ENCODE measurements at places on chromosomes 1 and 21. TPM values are rescaled to one million over a fixed set of nuclear protein-coding genes. Genes with fewer than 3 reads are reported as not detected.

- no peak for DNase-seq
Observed at GRCh38 chr1:153816283-153816889, 41.2 kb downstream of the SLC27A3 start.

Gene SLC1A7
- total RNA-seq, result 0.42 TPM

GRCh38 chr1:228860911-228861831 is 125.9 kb downstream of the RHOU start:
- no peak for DNase-seq

- no peak for DNase-seq
Observed at GRCh38 chr1:229344937-229345684, 2.3 kb upstream of the CCSAP start.

Gene C21orf58
- 0.96 TPM for total RNA-seq

DNA sequence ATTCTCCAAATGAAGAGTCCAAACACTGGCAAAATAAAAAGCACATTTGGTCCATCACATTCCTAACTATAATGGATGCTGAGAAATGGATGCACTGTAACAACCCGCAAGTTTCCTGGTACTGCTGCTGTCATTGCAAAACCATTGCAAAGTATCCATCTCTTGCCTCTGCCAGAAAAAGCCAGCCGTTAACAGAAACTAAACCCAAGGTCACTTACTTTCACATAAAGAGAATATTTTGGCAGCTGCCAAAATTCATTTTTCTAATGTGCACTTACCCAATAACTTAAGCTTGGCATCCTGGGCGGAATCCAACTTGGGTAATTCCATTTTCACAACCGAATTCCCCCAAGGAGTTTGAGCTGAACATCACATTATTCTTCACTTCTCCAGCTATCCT is 77.0 kb upstream of the LRRC8D start:
- DNase-seq, result no peak

DNA sequence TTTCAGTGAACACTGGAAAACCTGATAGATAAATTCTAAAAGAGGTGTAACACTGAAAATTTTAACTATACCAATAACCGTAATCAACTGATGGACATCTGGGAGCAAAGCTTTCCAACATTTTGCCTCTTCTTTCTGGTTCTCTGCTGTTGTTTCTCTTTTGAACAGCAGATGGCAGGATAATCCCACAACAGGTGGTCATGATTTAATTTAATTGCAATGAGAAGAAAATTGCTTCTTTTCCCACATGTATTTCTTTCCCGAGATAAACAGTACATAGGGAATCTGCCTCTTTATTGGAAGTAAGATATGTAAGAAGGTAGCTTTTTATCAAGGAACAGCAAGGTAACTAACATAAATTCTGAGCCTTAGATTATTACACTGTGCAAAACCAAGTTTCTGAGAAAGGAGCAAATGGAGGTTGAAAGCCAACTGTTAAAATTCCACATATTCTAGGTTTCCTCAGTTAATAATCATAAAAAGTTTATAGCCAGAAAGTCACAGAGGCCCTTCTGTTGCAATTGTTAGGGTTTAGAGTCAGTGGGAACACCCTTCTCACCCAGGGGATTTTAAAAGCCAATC is 72.9 kb downstream of the RPS6KA1 start:
- DNase-seq, result no peak

DNA sequence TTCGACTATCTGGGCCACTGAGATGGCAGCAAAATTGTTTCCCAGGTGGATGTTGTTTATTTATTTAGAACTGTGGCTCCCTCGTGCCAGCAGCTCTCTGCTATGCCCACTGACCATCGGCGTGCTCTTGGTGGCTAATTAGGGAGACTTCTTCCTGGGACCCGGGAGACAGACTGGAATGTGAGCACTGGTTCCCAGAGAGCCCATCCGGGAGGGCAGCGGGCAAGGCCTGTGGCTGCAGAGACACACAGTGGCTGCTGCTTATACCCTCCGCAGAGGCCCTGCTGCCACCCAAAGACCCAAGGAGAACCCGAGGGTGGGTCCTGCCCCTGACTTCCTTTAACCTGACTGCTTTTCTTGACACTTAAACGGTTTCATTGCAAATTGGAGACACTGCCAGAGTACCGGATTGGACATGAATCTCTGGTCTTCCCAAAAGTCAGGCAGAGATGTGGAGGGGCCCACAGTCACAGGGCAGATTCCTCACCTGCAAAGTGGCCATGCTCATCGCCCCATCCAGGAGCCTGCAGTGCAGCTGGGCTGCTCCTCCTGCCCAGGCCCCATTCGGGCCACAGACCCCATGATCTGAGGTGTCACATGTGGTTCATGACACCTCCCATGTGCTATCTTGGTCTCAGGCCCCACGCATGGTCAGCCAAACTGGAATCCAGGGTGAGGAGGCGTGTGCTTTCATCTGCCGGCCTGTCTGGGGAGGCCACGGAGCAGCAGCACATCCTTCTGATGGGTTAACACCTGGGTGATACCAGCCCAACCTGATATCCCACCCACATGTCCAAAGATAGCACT is 5.7 kb upstream of the MATN1 start:
- no peak for DNase-seq

Gene SYCP1
- total RNA-seq, result not detected

GRCh38 chr1:88731475-88732269 is 47.6 kb downstream of the PKN2 start:
- no peak for DNase-seq

DNA sequence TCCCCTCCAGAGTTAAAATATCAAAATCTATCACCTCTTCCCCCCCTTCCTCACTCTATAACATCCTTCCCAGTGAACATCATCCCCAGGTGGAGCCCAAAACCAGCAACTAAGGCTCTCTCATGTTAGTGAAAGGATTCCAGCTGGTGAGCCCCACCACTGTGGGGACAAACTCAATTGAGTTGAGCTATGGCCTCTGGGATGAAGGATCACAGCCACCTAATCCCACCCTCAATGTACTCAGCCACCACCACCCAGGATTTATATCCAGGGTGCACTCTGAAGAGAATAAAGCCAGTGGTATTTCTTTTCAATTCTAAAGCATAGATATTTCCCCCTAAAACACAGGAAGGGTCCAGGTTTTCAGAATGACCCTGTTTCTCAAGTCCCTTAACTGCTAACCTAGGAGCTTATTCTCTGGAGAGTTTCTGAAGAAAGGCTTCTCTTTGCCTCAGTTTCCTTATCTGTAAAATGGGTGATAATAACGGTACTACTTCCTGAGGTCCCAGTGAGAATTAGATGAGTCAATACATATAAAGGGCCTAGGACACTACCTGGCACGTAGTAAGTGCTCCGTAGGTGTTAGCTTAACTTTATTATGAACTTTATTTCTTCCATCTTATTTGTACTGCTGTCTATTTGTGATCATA is 15.6 kb upstream of the BOLA1 start:
- no peak for DNase-seq

DNA sequence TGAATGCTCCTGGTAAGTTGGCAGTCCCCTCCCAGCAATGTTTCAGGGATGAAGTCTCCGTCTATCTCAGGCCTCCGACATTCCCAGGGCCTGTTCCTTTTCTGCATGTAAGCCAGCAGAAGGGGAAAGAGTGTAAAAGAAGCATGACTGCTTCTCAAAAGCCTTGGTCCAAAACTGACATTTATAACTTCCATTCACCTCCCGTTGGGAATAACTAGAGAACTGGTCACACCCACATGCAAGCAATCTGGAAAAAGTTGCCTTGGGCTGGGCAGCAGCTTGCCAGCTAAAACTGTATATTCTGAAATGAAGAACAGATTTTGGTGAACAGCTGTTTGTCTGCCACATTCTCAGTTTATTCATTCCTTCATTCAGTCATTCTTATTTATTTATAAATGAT is 24.2 kb upstream of the NPL start:
- DNase-seq, result no peak

GRCh38 chr1:66274634-66275033 is 259.3 kb upstream of the SGIP1 start:
- DNase-seq, result no peak

DNA sequence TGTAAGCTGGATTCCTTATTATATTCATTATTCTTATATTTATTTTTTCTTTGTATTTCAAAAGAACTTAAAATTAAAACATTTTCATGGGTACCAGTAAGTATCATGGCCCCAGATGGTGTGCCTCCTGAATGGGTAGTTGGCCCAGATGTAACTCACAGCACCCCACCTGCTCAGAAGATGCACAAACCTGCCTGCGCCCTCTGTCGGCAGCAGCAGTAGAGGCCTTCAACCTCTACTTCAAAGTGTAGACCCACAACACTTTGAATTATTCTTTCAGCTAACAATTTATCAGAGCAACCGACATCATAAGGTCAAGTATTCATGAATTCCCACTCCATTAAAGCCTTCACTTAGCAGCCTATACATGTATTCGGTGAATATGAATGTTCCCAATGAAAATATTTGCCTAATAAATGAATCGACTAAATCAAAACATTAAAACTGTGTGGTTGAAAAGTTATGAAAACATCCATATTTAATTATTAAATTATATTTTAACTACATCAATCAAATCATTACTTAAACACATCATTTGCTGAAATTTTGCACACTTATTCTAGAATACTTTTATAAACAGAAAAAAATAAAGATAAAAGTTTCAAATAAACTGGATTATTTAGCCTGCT is 25.4 kb downstream of the PIGM start:
- no peak for DNase-seq

Gene FCRL5
- total RNA-seq, result 0.13 TPM

Gene PIK3C2B
- total RNA-seq, result 47.1 TPM

DNA sequence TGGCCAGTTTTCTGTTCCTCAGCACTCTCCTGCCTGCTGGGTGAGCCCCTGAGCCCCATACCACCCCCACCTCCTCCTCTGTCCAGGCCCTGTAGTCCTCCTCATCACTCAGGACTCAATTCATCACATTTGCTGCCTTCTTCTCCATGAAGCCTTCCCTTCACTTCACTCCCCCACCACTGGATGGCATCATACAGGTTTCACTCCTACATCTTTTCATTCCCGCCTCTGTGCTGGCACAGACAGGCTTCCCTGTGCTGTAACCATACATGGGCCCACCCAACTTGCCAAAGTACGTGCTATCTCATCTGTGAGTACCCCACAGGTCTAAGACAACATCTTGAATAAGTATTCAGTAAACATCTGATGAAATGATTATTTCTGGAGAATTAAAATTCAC is 56.9 kb downstream of the SLC45A1 start:
- DNase-seq, result no peak

Gene PRSS38
- total RNA-seq, result not detected

GRCh38 chr1:216223486-216223885 is 199.8 kb downstream of the USH2A start:
- DNase-seq, result no peak

Gene FAM177B
- total RNA-seq, result not detected

DNA sequence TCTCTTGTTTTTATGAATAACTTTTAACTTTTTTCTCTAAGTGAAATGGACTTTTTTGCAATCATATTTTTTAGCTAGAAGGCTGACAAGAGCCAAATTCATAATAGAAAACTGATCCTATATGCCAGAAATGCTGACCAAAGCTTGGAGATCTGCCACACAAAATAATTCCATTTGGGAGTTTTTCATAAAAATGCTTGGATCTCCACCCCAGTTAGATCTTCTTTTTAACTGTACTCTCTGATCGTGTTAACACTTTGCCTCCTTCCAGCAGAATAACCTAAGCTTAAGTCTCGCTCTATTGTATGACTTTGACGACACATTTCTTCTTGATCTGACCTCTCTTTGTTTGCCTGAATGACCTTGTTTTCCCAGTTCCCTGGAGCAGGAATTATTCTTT is 16.8 kb downstream of the FLG2 start:
- no peak for DNase-seq

DNA sequence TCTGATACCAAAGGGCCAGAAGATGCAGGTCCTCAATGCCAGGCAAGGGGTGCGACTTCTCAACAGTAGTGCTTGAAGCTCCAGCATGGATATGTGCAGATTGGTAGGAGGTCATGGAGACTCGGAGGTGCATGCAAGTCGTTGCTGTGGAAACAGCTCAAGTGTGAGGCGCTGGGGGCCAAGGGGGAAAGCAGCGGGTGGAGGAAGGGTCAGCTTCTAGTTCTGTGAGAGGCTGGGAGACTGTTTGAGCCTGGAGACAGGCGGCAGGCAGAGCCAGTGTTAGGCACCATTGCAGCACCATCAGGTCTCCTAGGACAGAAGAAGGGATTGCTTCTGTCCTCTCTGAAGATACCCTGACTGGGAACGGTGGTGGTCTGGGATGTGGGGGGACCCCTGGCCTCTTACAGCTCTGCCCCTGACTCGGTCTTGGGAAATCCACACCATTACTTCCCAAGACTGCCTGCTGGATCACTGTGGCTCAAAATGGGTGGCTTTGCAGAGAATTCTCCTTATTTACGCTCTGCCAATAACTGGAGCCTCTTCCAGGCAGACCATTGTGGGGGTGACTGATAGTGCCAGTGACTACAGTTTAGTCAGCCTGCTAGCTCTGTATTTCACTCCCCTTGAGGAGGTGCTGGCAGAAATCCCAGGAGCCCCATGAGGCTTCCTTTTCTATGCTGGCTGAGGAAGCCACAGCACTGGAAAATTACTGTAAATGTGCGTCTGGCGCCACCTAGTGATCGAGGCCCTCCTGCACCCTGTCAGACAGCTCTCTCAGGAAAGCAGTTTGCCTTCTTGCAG is 46.3 kb upstream of the VANGL1 start:
- no peak for DNase-seq

Gene WRAP73
- 14.8 TPM for total RNA-seq

Gene IGSF9
- total RNA-seq, result 0.13 TPM

GRCh38 chr1:151510020-151510405 is 1.2 kb upstream of the CGN start:
- peak; percentile 35 for DNase-seq

DNA sequence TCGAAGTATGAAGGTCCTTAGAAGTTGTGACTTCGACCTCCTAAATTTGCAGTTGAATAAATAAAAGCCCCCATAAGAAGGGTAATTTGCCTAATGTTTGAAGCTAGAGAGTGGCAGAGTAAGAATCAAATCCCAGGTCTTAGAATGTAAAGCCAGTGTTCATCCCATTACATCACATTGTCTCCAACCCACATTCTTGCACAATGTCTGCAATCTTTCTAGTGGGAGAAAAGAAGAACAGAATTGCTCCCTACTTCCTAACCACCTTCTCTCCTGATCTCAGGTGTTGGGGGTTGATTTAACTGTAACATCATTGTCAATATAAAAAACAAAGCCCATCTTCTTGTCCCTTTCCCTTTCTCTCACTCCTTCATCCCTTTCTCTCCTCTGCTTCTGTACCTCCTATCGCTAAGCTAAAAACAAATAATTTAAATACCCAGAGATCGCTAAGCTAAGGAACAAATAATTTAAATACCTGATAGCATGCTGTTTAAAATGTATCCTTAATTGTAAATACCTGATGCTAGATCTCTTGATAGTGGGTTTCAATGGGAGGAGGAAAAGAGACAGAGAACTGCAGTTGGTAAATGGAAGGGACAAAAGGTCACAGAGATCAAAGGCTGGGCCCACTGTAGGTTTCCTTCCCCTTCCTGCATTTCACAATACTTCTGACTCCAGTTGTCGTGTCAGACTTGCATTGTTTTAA is 32.1 kb upstream of the CCDC190 start:
- no peak for DNase-seq

- DNase-seq, result no peak
Observed at GRCh38 chr1:227547310-227548118, 15.8 kb upstream of the ZNF678 start.

DNA sequence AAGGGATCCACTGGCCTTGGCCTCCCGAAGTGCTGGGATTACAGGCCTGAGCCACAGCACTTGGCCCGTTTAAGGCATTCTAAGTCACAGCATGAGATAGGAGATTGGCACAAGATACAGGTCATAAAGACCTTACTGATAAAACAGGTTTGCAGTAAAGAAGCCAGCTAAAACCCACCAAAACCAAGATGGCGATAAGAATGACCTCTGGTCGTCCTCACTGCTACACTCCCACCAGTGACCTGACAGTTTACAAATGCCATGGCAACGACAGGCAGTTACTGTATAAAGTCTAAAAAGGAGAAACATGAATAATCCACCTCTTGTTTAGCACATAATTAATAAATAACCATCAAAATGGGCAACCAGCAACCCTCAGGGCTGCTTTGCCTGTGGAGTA is 33.3 kb upstream of the RCC2 start:
- DNase-seq, result no peak
